ENCODE measurements at places on chromosomes 12 and 14.

GRCh38 chr14:33273978-33274377 is 335.3 kb downstream of the NPAS3 start:
- no peak for DNase-seq

DNA sequence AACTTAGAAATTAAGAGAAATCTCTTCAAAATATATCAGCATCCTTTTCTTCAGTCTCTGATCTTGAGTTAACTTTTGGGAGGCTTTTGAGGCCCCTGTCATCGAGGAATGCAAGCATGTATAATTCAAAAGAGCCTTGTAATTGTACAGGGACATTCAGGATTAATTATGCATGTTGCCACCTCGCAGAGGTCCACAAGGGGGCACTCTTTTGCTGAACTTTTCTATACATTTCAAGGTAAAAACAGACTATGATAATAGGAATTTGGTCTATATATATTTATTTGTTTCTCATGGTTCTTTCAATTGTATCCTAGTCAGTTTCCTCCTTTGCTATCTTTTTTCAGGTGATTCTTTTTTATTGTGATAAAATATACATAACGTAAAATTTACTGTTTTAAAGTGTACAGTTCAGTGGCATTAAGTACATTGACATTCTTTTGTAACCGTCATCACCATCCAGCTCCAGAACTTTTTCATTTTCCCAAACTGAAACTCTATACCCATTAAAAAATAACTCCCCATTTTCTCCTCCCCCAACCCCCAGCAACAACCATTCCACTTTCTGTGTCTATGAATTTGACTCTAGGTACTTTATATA is 47.0 kb upstream of the SLC2A13 start:
- no peak for DNase-seq

- DNase-seq, result no peak
These were observed 9.2 kb downstream of the CD69 start for GRCh38 chr12:9751204-9752144.

- DNase-seq, result no peak
These were observed 12.3 kb upstream of the TFCP2 start for GRCh38 chr12:51185171-51185717.

DNA sequence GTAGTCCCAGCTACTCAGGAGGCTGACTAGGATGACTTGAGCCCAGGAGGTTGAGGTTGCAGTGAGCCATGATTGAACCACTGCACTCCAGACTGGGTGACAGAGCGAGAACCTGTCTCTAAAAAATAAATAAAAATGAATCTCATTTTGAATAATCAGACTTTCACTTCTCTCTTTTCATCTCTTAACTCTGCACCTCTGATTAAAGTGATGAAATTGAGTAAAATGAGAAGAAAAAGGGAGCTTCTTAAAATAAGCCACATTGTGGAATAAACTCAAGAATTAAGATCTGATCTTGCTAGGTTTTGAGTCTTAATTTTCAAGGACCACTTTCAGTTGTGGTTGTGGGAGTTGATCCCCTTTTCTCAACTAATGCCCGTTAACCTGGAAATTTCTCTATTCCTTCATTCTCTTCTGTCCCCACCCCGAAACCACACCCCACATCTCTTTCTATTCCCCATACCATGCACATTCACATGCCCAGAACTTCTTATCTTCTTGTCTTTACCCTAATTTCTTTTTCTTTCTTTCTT is 70.9 kb upstream of the ETV6 start:
- no peak for DNase-seq

GRCh38 chr14:105145381-105146180 is 23.0 kb downstream of the JAG2 start:
- no peak for DNase-seq

DNA sequence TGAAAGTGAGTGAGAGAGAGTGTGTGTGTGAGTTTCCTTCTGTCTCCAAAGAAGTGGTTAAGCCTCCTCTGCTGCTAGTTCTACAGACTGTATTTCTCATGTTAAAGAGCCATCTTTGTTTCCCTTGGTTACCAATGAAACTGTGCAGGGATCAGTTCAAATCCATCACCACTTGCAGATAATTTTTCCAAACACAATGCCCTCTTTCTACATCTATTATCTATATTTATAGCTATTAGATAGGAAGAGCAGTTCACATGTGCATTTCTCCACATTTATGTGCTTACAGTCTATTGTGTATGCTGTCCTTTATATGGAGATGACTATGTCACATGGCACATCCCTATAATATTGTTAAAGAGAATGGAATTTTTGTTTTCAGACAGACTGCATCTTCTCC is 2.2 kb upstream of the DAAM1 start:
- DNase-seq, result no peak

- no peak for DNase-seq
These were observed 44.7 kb downstream of the PTPN11 start for GRCh38 chr12:112463478-112463877.

DNA sequence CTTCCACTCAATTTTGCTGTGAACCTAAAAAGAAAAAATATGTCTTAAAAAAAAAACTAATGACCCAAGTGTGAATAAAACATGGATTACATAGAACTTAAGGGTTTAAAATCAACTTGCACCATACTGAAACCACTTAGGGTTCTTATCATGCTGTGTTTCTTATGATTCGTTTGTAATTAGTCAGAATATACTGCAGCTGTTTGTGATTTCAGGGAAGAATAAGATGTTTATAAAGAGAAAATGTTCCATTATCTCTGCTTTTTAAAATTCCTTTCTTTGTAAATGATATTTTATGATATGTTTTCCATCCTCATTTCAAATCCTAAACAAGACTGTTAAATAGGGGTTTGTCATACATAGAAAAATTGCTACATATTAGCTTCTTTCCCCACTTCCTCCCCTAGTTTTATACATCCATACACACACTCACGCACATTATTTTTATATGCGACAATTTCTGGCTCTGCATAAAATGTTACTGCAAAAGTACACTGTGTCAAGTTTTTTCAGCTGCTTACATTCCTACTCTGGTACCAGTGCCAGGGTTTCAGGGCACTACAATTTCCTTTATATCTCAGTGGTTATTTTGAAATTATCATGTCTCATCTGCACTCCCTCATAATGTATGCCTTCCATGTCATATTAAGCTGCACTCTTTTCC is 275.2 kb upstream of the GARIN6 start:
- DNase-seq, result no peak

DNA sequence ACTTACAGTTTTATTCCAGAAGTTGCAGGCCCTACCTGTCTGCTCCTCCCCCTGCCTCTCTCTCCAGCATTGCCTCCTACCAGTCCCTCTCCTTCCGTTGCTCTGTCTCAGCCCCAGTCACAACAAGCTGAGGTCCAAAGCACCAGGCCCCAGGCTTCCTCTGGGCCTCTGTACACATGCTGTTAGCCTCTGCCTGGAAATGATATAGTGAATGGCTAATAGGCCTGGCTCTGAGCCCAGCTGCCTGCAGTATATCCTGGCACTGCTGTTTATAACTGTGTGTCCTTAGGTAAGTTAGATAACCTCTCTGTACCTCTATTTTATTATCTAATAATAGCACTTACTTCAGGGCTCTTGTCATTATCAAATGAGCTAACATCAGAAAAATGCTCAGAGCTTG is 114.9 kb upstream of the PWP1 start:
- DNase-seq, result no peak
